Peyer's patch (tissue), 4 donors: ENCODE measurements at places on chromosomes 1 and 21. TPM values are rescaled to one million over a fixed set of nuclear protein-coding genes. Genes with fewer than 3 reads are reported as not detected.

Gene SYT14
- 0.83 TPM for total RNA-seq

Gene OR4F29
- not detected for total RNA-seq

Gene USP25
- 33.5 TPM for total RNA-seq

DNA sequence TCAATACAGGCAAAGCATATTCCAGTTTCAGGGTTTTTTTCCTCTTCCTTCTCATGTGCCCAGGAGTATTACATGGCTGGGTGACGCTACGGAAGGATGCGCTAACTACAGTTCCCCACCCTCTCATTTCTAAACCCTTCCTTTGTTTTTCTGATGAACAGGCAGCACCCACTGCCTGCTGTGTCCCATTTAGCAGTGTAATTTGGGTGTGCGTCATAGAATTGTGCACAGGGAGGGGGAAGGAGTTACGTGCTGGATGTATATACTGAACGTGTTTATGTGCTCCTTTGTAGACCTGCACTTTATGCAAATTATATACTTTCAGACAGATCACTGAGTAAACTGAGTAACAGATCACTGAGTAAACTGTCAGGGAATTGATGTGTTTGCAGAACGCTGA is 44.5 kb downstream of the ELAPOR1 start:
- no peaks in the 10 kb centered on the region for H3K4me1 ChIP-seq
- no peak overlapping the region for H3K27ac ChIP-seq
- no peak for DNase-seq
- no peaks in the 10 kb centered on the region for H3K36me3 ChIP-seq
- no peak overlapping the region for H3K4me3 ChIP-seq

DNA sequence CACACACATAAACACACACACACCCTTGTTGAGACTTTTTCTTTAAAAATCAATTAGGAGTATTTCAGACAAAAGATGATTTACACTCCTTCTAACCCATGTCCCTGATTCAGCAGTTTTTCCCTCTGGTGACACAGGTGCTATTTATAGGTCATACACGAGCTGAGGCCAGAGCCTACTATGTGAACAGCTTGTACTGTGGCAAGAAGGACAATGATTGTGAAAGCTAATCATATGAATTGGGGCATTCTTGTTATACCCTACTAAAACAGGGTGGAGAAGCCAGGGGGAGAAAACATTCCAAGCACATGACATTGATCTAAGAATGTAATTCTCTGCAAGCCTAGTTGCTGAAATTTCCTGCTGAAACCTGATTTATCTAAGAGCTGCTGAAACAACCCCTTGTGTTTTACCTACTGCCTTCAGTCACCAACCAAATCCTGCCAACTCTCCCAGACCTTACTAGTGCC is 60.3 kb downstream of the XCL1 start:
- no peak overlapping the region for H3K4me3 ChIP-seq
- H3K36me3 ChIP-seq = no peaks in the 10 kb centered on the region
- no peak overlapping the region for H3K27ac ChIP-seq
- H3K27me3 ChIP-seq = no peaks in the 10 kb centered on the region

- no peaks in the 10 kb centered on the region for H3K36me3 ChIP-seq
- no peaks in the 10 kb centered on the region for H3K4me1 ChIP-seq
- H3K4me3 ChIP-seq = no peak overlapping the region
- no peak for DNase-seq
These were observed 42.3 kb downstream of the CHAF1B start for GRCh38 chr21:36427502-36427901.

DNA sequence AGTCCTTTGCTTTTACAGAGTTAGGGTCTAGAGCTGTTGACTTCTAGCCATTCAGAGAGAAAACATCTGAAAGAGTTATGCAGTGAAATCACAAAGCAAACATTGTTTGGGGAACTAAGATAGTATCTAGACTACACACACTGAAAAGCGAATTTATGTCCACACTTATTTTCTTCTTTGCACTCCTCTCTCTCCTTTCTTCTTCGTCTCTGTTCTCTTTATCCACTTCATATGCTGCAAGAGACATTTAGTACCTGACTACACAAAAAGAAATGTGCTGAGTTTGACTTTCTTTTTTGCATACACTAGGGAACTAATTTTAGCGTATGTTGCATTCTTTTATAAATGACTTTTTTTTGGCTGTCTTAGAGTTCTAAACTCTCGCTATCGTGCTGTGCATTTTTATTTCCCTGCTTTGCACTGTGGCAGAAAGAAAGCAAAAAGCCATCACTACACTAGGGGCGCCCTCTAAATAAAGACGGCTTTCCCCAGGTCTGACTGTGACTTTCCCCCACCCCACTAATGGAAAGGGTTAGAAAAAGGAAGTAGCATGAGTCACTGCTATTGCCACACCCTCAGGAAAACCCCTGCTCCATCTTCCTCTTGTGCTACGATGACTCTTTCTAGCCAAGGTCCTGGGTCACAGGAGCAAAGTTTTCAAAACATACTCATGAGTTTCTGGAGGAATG is 65.7 kb downstream of the MAP3K7CL start:
- no peaks in the 10 kb centered on the region for H3K36me3 ChIP-seq
- H3K27me3 ChIP-seq = no peaks in the 10 kb centered on the region
- H3K4me3 ChIP-seq = no peak overlapping the region
- peaks cover 18% of the 10 kb centered on the region for H3K4me1 ChIP-seq
- H3K27ac ChIP-seq = peak overlapping the region; percentile 53

Gene FLG2
- total RNA-seq = 0.18 TPM

DNA sequence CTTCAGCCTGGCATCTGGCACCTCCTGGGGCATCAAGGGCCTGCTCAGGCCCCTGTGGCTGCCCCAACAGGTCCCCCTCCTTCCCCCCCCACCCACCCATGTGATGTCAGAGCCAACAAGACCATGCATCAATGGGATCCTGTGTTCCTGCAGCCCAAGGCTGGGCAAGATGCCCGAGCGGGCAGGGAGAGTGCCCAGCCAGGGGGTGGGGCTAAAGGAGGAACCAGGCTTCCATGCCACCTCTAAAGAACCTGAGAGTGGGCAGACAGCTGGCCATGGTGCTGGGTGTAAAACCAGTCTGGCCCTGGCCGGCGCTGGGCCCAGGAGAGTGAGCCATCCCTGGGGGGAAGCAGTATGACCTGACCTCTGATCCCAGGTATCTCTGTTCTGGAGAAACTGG is 7.6 kb downstream of the COL16A1 start:
- no peaks in the 10 kb centered on the region for H3K27me3 ChIP-seq
- peaks cover 6% of the 10 kb centered on the region for H3K4me1 ChIP-seq
- no peak for DNase-seq
- no peak overlapping the region for H3K4me3 ChIP-seq
- no peaks in the 10 kb centered on the region for H3K36me3 ChIP-seq

Gene TDRD5
- total RNA-seq = not detected

DNA sequence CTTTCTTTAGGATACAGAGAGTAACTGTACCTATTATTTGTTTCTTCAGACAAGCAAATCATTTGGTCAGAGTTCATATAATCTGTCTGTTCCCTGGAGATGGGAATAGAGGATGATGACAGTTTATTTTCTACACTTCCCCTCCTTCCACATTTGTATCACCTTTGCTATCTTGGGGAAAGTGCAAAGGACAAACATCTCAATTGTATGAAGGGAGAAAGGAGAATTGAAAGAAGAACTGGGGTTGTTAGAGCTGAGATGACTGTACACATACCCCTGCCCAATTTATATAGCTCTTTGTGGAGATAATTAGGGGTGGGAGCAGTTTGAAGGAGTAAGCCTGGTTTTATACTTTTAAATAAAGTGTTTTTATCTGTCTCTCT is 14.0 kb downstream of the POLR3GL start:
- H3K27me3 ChIP-seq = no peaks in the 10 kb centered on the region
- H3K4me1 ChIP-seq = peaks cover 51% of the 10 kb centered on the region
- no peak for DNase-seq
- H3K36me3 ChIP-seq = no peaks in the 10 kb centered on the region
- H3K27ac ChIP-seq = peak overlapping the region; percentile 86
- peak overlapping the region; percentile 13 for H3K4me3 ChIP-seq

GRCh38 chr1:62309906-62310305 is 9.3 kb downstream of the KANK4 start:
- no peaks in the 10 kb centered on the region for H3K4me1 ChIP-seq
- no peak overlapping the region for H3K4me3 ChIP-seq
- H3K36me3 ChIP-seq = no peaks in the 10 kb centered on the region
- H3K27me3 ChIP-seq = no peaks in the 10 kb centered on the region
- H3K27ac ChIP-seq = no peak overlapping the region
- no peak for DNase-seq

GRCh38 chr1:218429301-218429700 is 84.2 kb downstream of the TGFB2 start:
- no peak overlapping the region for H3K4me3 ChIP-seq
- no peaks in the 10 kb centered on the region for H3K4me1 ChIP-seq
- DNase-seq = no peak
- no peaks in the 10 kb centered on the region for H3K36me3 ChIP-seq

Gene C1orf87
- total RNA-seq = not detected

Gene RNASEL
- 12.4 TPM for total RNA-seq

DNA sequence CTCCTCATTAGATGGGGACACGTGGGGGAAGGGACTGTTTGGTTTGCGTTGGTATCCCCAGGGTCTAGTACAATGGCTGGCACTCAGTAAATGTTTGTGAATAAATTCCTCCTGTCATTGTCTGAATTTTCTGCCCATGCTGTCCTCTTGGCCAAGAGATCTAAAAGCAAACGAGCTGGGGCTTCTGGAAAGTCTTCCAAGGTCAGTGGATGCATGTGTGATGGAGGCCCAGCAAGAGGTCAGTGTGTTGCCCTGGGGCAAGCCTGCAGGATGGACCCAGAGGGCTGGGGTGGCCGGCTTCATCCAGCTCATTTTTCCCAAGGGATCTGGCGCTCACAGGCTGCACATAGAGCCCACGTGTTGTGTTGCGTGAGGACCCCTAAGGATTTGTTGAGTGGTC is 30.0 kb upstream of the JUN start:
- DNase-seq = no peak
- H3K4me1 ChIP-seq = no peaks in the 10 kb centered on the region
- no peak overlapping the region for H3K4me3 ChIP-seq
- no peaks in the 10 kb centered on the region for H3K36me3 ChIP-seq

- H3K4me3 ChIP-seq = no peak overlapping the region
- no peak overlapping the region for H3K27ac ChIP-seq
- peak; percentile 53 for DNase-seq
- H3K4me1 ChIP-seq = peaks cover 8% of the 10 kb centered on the region
- no peaks in the 10 kb centered on the region for H3K36me3 ChIP-seq
These were observed 40.0 kb downstream of the TMCO4 start for GRCh38 chr1:19759740-19760089.

GRCh38 chr1:15938628-15939161 is 37.2 kb downstream of the ZBTB17 start:
- no peak overlapping the region for H3K4me3 ChIP-seq
- H3K4me1 ChIP-seq = no peaks in the 10 kb centered on the region
- H3K27me3 ChIP-seq = no peaks in the 10 kb centered on the region
- no peak overlapping the region for H3K27ac ChIP-seq
- peak; percentile 44 for DNase-seq
- no peaks in the 10 kb centered on the region for H3K36me3 ChIP-seq

Gene SDC3
- 4.6 TPM for total RNA-seq

Gene PPCS
- 82.5 TPM for total RNA-seq

DNA sequence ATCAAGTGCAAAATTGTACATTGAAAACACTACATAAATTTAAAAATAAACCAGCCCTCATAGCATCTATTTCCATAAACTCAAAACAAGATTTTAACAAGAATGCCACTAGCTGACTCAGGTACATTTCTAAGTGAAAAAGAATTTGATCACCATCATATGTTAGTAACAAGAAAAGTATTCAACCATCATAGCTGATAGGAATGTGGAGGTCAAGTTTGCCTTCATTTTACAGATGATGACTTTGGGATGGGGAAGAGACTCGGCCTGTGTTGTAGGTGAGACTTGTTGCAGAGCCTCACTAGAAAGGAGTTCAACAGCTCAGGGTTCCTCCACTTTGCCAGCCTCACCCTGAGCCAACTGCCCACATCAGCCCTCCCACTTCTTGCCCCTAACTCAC is 318.8 kb upstream of the FAM78B start:
- no peak overlapping the region for H3K4me3 ChIP-seq
- DNase-seq = no peak
- H3K36me3 ChIP-seq = no peaks in the 10 kb centered on the region

Gene CELA3B
- total RNA-seq = not detected

Gene TRIM63
- total RNA-seq = 0.95 TPM

- no peak overlapping the region for H3K4me3 ChIP-seq
- H3K4me1 ChIP-seq = no peaks in the 10 kb centered on the region
- no peaks in the 10 kb centered on the region for H3K36me3 ChIP-seq
- no peak for DNase-seq
- H3K27ac ChIP-seq = no peak overlapping the region
- H3K27me3 ChIP-seq = no peaks in the 10 kb centered on the region
These were observed 112.1 kb downstream of the BCAR3 start for GRCh38 chr1:93569489-93569888.

DNA sequence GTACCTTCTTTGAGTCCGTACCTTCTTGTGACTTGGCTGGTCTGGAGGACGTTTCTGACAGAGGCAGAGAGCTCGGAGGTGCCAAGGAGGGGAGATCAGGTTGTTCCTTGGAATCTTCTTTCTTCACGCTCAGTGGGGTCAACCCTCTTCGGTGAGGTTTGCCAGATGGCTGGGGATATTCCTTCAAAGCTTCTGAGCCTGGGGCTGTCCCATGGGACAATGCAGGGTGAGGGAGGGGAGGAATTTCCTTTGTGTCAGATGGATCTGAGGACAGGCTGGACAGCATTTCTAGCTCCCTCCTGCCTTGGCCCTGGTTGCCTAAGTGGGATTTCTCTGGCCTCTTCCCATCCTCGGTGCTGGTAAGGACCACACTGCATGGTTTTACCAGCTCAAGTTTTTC is 95.5 kb upstream of the EDN2 start:
- no peaks in the 10 kb centered on the region for H3K27me3 ChIP-seq
- H3K36me3 ChIP-seq = no peaks in the 10 kb centered on the region
- no peak overlapping the region for H3K4me3 ChIP-seq
- H3K4me1 ChIP-seq = no peaks in the 10 kb centered on the region
- DNase-seq = no peak

Gene HES2
- 15.9 TPM for total RNA-seq

- H3K4me3 ChIP-seq = no peak overlapping the region
- H3K27ac ChIP-seq = no peak overlapping the region
- H3K36me3 ChIP-seq = no peaks in the 10 kb centered on the region
- H3K27me3 ChIP-seq = no peaks in the 10 kb centered on the region
- H3K4me1 ChIP-seq = no peaks in the 10 kb centered on the region
- DNase-seq = no peak
These were observed 475.2 kb downstream of the SETD4 start for GRCh38 chr21:35585155-35585554.

Gene MYBPHL
- total RNA-seq = not detected

- no peak overlapping the region for H3K4me3 ChIP-seq
- DNase-seq = no peak
- peak overlapping the region; percentile 26 for H3K27ac ChIP-seq
These were observed 61.8 kb upstream of the PTGFRN start for GRCh38 chr1:116847688-116848531.

- no peaks in the 10 kb centered on the region for H3K36me3 ChIP-seq
- no peak overlapping the region for H3K4me3 ChIP-seq
- no peaks in the 10 kb centered on the region for H3K4me1 ChIP-seq
- DNase-seq = no peak
- no peaks in the 10 kb centered on the region for H3K27me3 ChIP-seq
These were observed 127.5 kb upstream of the SOD1 start for GRCh38 chr21:31531967-31532366.
